NCI-H2029 treated with DMSO at 0.1 percent for 48 hours (cell line): ENCODE measurements at places on chromosomes 2 and 18.

GRCh38 chr18:66316701-66317100 is 287.2 kb downstream of the CDH19 start:
- DNase-seq: no peak

DNA sequence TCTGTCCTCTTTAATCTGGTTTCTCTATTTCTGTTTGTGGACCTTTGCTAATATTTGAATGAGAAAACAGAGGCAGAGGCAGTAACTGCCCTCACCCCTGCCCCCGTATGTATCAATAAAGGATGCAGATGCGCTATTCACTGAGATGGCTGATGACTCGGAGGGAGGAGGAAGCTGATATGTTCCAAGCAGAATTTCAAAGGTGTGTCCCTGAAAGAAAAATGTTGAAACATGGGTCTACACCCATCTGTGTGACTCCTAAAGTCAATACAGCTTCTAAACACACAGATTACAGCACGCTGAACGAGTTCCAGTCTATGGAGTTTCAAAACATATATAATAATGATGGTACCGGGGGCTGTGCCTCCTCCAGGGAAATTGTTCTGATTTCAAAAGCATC is 38.8 kb downstream of the EPHA4 start:
- no peak for DNase-seq

- no peak for DNase-seq
Measured at GRCh38 chr2:168667156-168667555, 135.3 kb upstream of the NOSTRIN start.

GRCh38 chr2:142038826-142039225 is 92.0 kb downstream of the LRP1B start:
- DNase-seq: no peak

GRCh38 chr2:95382192-95382591 is 20.3 kb upstream of the FAHD2A start:
- no peak for DNase-seq

DNA sequence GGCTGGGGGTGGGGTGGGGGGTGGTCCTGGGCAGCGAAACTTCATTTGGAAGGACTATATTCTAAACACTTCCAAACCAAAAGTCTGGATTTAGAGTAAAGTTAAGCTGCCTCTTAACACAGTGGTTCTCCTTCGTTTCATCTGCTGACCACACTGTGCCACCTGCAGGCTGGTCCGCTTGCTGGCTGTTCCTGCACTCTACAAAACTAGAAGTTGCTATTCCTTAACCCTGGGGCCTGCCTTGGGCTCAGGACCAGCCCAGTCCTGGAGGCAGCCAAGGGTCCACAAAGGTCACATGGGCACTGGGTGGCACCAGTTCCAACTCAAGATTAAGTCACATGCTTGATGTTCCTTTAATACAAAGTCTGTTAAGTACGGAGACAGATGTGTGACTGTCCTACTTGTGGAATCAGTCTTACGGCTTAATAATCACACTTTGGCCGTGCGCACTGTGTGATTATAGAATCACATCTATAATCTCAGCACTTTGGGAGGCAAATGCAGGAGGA is 195.4 kb downstream of the FAM210A start:
- DNase-seq: no peak

DNA sequence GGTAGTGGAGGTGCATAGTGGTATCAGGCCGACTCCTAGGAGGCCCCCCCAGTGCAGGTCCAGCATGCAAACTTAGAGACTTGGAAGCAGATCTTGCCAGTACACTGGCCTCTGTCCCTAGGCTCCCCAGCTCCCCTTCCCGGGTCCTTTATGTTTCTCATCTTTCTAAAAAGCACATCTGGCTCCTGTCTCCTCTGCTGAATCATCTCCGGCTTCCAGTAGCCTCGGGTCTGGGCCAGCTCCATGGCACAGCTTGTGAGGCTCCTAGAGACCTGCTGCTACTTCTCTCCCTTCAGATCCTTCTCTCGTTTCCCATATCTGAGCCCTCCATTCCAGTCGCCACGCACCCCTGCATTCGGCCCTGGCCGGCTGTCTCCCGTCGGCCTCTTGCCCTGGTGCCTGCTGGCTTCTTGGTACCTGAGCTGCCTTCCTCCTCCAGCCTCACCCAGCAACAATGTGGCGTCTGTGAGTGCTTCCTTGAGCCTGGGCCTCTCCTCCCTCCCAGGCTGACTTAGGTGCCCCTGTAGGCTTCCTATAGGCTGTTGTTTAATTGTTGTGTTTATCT is 6.6 kb downstream of the TRAF3IP1 start:
- no peak for DNase-seq

DNA sequence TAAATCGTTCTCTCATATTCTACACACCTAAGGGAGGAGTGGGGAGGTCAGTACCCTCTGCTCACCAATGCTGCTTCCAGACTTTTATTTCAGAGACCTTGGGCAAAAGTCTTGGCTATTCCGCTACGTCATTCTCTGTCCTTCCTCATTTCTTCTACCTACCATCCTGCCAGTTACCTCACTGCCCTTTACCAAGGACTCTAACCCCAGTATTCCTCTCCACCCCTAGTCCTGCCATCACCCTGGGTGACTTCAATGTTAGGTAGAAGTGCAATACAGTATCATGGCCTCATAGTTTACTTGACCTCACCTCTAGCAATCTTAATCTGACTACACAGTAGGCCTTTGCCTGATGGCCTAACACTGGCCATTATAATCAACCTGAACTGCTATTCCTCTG is 27.8 kb downstream of the RTN4 start:
- no peak for DNase-seq

DNA sequence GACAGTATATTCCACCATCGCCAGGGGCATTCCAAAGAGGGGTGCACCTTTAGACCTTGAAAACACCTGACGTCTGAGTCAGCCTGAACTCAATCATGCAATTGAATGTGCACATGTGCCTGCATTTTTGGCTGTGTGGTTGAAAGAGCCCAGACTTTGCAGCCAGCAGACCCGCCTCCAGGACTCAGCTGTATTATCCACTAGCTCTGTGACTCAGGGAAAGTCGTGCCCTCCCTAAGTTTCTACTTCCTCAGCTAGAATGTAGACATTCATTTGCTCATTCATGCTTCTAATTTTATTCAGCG is 94.2 kb downstream of the LRRC30 start:
- no peak for DNase-seq

DNA sequence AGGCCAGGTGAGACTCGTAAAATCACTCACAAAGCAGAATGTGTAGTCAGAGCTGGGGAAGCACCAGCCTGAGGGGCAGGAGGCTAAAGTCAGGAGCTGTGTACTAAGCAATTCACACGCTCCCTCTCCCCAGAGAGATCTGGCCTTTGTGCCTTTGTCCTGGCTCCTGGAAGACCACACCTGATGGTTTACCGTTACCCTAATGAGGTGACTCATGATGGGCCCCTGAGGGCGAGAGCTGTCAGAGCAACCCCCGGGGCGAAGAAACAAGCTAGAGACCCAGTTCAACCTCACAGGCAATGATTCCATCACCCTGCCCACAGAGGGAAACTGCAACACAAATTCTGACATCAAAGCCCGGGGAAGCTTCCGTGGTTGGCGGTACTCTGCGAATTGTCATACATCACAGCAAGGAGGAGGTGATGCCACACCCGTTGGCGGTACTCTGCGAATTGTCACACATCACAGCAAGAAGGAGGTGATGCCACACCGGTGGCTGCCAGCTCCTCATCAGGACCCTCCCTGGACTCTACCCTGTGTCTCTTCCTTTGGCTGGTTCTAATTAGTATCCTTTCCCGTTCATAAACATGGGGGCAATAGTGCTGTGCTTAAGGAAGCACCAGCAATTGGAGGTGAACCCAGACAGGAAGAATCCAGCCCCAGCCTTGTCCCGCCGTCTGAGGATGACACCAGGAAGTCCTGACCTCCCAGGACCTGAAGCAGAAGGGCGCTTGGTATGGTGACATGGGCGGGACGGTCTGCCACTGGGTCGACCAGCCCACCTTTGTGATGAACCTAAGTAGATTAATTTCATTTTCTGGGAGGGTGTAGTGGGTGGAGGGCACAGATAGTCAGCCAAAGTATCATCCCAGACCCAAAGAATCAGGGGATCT is 30.5 kb downstream of the B3GNT7 start:
- no peak for DNase-seq

DNA sequence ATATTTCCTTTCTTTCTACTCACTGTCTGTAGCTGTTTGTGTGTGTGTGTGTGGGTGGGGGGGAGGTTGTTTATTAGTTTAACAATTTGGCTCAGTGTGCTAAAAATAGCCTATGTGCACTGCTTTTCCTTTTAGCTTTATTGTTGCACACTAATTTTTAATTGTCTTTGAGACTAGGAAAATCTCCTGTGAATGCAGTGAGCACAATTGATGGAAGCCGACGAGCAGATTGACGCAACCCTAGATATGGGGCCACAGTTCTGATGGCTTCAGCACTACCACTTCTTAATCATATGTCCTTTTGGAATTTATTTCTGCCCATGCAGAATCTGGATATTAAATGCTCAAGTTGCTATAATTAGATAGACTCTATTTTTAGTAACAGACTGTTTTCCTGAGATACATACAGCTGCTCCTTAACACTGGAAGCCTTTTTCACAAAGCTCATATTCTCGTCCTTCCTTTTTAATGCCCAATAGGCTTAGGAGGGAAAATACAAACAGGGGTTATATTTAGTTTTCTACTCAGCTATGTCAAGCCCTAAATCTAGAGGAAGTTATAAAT is 109.1 kb downstream of the IRS1 start:
- no peak for DNase-seq

DNA sequence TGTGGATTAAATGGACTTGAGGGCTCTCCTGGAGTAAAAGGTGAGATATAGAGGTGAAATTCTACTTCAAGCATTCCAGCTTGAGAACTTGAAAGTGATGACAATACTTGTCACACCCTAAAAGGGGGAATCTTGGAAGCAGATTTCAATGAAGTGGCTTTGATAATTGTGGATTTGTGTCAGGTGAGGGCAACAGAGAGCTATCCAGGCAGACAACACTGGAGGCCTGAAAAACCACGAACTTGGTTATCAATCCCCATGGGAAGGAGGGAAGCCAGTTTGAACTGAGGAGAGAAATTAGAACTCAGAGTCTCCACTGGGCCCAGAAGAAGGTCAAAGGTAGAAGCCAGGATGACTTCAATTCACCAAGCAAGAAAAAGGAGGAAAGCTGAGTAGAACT is 263.9 kb downstream of the FIGN start:
- no peak for DNase-seq

DNA sequence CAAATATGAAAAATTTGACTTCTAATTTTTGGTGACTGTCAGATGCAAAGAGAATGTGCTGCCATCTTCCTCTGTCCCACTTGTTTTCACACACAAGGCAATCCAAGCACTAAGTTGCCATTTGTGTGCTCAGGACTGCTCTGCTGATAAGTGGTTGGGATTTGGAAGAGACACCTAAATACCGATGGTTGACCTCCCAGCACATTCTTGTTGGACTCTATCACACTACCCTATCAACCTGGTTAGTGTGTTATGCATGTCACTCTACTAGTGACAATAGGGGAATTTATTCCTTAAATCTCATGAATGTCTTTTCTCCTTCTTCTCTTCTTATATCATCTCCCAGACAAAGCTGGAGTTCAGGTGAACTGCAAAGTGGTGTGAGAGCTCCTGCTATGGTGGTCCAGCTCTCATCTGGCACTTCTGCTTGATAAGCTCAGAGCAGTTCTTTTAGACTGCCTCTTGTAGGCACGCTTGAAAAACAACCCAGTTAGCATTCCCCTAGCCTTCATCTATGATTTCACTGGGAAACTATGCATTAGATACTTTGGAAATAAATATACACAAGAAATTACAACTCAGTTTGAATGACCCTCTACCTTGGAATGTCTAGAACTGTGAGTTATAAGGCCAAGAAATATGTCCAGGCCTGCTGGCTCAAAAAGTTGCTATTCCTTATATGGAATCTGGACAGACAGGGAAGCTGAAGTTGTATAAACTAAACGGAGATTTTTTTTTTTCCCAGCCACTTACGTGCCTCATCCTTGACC is 404.8 kb downstream of the MEIS1 start:
- no peak for DNase-seq

DNA sequence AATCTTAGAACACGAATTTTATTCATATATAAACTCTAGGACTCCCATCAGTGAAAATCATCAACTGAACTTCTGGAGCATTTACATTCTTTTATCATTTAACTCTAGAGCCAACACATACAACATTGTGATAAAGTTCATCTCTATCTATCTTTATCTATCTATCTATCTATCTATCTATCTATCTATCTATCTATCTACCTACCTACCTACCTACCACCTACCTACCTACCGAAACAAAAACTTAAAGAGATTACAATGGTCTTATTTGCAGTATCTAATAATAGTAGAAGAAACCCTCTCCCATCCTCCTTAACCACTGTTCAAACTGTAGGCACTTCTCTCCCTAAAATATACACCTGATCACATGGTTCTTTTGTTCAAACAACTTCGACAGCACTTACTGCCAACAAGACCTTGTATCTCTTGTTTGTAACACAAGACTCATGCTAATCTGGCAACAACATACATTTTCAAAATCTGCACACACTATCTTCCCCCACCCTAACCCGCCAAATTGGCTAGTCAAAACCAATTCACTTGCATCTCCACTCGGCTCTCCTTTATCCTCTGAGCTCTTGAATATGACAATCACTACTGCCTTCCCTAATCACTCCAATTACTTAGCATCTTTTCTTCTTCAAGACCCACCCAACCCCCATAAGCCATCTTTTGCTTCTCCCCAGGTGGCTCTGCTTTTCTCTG is 69.0 kb downstream of the GORASP2 start:
- DNase-seq: peak; percentile 14

DNA sequence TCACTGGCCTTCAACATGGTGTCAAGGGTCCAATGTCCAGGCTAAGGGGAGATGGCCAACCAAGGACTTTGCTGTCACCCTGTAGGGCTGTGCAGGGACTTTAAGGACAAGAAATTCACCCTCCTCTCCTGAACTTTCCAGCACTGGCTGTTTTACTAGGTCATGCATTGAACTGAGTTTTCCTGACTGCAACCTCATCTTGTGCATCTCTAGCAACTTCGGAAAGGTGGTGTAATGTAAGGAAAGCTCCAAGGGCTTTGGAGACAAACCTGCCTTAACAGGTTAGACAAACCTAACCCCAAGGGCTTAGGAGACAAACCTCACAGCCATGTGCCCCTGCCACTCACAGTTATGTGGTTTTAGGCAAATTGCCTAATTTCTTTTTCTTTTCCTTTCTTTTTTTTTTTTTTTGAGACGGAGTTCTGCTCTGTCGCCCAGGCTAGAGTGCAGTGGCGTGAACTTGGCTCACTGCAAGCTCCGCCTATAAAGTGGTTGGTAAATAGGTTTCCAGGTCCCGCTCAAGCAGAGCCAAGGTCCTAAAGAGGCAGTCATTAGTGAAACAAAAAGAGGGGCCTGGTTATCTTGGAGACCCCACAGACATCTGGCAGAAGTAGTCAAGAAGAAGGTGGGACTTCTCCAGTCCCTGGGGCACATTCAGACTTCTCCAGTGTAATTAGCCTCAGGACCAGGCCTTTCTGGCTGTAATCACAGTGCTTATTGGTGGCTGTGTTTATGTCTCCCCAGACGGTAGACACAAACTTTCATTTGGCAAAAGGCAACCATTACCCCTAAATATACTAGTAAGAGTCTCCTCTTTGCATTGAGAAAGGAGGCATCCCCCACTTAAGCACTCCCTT is 37.6 kb upstream of the PMAIP1 start:
- no peak for DNase-seq
